ENCODE measurements at places on chromosomes 5 and 9.

GRCh38 chr5:74079971-74080556 is 454.1 kb downstream of the ARHGEF28 start:
- DNase-seq, result no peak

DNA sequence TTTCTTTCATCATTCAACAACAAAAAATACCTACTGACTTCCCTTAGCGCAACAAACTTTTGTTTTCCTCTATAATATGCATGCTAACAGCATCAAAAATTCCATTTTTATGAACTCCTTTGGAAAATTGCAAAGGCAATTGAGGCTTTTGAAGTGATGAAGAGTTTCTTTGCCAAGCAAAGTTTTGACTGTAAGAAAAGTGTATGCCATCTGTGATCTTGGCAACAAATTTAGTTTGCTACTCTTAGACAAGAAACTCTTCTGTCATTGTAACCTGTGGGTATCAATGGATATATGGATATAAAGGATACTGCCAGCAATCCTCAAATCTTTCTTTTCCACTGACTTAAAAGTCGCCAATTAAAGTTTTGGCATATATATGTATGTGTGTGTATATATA is 72.0 kb upstream of the GABRA1 start:
- DNase-seq, result no peak

- no peak for DNase-seq
Observed at GRCh38 chr9:125397736-125398135, 136.1 kb downstream of the GAPVD1 start.

GRCh38 chr5:161513942-161514341 is 32.6 kb downstream of the GABRB2 start:
- DNase-seq, result no peak

DNA sequence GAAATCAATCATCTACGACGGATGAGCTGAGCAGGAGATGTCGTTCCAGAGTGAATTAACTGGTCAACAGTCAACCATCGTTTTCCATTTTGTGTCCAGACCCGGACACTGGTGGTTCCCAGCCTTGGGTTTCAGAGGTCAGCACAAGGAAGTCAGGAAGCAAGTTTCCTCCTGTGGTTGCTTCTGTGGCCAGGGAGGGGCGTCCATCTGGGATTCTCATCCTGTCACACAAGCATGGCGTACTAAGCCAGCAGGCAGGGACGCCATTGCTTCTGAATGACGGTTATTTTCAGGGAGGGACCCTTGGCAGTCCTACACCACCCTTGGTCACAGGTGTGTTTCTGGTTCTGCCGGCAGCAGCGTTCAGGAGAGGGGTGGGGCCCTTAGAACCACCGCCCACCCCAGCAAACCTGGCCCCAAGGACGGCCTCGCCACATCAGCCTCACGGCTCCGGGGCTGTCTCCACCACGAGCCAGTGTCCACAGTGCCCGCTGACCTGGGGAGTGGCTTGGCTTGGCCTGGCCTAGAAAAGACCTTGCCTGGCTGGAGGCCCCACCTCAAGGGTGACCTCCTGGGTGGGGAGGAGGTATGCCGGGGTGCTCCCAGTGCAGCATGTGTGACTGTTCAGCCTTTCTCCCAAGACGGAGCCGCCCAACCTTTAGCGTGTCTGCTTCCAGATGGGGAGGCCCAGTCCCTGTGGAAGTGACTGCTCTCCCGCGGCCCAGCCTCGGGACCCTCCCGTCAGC is 25.2 kb downstream of the NDUFS6 start:
- no peak for DNase-seq

DNA sequence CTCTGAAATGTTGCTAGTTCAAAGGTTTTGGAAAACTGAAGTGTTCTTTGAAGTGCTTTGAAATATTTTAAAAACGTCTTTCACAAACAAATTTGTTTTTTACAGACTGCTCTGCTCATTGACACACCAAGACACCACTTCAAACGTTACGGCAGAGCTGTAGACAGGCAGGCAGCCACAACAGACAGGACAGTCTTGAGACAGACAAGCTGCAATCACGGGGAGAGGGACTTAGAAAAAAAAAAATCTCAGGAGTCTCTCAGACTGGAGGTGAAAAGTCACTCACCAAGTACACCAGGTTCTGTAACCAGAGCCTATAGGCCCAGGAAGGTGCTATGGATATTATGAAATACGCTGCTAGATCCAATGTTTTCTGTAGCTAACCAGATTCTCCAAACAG is 135.4 kb downstream of the ISL1 start:
- no peak for DNase-seq

DNA sequence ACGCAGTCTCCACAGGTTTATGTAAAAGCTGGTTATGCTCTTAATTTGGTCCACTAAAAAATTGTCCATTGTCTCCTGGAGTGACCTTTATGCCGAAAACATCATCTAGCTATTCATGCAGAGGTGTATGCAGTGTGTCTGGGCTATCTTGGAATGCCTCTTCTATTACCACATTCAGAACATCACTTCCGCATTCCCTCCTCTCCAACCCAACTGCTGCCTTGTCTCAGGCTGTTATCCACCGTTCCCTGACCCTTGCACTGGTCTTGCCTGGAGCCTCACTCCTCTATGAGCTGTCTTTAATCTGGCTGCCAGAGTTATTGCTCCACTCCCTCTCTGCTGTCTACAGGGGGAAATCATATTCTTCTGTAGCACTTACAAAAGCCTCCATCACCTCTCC is 214.1 kb upstream of the ANKRD55 start:
- DNase-seq, result no peak

- peak; percentile 58 for DNase-seq
Observed at GRCh38 chr5:855771-856530, 5.2 kb upstream of the ZDHHC11 start.

GRCh38 chr5:173736374-173736773 is 119.9 kb upstream of the BOD1 start:
- DNase-seq, result peak; percentile 33

DNA sequence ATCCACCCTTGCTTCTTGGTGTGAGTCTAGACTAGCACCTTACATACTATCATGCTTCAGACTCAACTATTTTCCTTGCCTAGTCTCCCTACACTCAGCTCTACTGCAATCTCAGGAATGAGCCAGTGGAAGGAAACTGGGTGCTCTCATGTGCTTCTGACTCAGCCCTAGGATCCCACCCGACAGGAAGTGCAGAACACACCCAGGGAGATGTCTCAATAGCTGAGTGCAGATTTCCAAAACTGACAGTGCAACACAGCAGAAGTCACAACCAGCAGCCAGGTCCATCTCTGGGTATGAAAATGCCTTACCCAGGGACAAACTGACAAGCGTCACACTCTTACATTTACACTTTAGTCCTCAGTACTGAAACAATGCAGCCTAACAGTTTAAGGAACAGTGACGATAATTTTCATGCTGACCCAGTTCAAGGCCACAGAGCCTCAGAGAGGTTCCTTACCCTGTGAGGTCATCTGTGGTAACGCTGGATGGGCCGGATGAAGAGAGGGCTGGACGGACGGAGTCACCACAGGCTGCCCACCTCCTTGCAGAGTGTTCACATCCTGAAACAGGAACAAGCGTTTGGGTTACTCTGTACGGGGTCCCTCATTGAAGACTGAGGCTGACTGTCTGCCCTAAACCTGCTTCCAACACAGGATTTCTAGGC is 33.0 kb downstream of the FKBP15 start:
- no peak for DNase-seq

DNA sequence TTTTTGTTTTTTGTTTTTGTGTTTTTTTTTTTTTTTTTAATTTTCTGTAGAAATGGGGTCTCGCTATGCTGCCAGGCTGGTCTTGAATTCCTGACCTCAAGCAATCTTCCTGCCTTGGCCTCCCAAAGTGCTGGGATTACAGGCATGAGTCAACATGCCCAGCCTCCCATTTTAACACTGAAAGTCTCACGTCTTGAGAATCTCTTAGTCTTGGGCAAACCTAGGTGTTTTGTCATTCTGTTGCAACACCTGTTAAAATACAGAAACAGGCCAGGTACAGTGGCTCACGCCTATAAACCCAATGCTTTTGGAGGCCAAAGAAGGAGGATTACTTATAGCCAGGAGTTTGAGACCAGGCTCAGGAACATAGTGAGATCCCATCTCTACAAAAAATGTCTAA is 599.0 kb downstream of the TLR4 start:
- DNase-seq, result no peak

DNA sequence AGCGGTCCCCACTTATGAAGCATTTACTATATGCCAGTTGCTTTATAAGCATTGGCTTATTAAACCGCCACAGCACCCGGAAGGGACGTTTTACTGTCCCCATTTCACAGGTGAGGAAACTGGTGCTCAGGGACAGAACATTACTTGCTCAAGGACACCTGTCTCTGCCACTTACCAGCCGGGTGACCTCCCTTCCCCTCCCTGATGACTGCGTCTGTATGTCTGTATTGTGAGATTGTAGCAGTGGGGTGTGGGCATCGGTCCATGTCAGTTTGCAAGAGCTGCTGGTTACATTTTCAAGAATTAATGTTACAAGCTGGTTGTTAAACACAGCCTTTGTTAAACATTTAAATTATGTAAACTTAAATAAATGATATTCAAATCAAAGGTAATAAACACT is 77.6 kb upstream of the LMX1B start:
- DNase-seq, result no peak

GRCh38 chr5:172556971-172557461 is 84.0 kb upstream of the NEURL1B start:
- no peak for DNase-seq

DNA sequence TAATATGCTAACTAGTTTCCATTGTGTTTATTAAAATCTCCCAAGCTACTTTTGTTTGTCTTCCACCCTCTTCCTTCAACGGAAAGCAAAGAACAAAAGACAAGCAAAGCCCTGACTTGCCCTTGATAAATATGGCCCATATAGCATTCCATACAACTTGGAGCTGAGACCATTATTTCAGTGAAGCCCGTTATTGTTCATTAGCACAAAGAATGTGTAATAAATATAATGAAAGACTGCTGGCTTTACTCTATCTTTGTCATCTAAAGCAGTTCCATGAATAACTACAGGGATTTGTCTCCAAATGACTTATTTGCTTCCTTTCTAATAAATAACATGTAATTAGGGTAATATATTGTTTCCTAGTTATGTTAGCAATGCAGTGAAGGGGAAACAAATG is 270.7 kb upstream of the TLE4 start:
- DNase-seq, result no peak

DNA sequence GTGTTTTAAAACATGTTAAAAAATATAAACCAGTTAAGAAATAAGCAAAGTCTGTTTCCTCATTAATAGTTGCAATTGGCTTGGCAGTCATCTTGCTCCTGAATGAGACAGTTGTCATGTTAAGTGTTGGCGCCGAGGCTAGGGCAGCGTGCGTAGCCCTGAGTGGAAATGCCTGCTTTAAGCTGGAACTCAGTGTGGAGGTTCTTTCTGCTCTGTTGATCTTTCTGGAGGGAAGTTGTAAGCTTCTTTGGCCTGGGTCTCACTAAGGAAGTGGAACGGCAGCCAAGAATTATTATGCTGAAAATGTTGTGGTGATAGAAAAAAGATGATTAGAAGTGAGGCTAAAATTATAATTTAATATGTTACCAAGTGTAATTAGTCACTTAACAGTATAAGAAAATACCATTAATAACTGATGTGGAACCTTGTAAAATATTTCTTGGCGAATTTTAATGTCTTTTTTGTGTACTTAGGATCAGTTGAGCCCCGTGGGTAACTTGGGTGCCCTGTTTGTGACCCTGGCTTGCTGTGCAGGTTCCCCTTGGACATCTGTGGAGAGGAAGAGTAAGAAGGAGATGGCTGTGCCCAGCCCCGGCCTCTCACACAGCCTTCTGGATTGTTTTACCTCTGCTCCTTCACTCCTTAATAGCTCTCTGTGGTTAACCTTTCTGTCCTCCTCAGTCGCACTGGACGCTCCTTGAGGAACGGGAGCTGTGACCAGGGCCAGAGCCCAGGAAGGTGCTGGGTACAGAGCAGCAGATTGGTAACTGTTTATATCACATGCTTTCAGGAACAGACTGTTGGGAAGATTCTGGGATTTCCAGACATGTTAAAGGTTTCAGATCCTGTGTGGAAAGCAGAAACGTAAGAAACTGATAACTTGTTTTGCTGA is 31.0 kb downstream of the PCBD2 start:
- DNase-seq, result no peak

DNA sequence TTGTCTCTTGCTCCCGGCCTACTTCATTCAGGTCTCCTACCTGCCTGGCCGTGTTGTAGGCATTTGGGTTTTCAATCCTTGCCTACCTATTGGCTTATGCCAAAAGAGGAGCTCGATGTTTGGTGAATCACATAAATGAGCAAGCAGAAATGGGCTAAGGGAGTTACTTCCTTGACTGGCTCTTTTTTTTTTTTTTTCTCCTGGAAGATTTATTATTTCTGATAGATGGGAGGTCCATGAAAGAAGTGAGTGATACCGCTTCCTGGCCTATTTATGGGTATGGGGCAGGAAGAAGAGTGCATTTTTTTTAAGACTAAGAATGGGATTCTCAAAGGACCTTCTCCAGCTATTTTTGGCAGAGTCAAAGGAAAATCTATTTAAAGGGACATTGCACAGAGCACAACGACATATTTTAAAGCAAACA is 294.1 kb downstream of the ARHGAP26 start:
- DNase-seq, result no peak

GRCh38 chr5:15286650-15287049 is 213.3 kb upstream of the FBXL7 start:
- DNase-seq, result no peak

DNA sequence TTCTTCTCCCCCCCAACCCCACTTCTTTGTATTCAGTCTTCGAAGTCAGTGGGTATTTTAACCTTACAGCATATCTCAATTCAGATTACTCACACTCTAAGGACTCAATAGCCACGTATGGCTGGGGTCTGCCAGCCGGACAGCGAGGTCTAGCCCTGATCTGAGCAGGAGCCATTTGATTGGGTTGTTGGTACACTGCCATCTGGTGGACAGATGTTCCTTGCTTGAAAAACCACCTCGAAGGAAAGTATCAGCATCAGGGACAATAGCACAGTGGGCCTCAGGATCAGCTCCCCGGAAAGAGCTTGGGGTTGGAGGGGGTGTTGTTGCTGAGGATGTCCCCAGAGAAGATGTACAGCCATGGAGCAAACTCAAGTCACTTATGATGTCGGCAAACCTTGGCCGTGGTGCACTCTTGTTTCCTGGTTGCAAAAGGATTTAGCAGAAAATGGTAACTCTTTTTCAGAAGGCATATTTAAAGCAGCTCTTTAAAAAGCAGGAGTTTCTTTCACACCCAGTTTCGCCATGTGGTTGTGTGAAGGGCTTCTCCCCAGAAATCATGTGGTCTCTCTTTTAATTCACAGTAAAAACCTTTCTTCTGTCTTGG is 31.7 kb upstream of the KCNMB1 start:
- peak; percentile 74 for DNase-seq

DNA sequence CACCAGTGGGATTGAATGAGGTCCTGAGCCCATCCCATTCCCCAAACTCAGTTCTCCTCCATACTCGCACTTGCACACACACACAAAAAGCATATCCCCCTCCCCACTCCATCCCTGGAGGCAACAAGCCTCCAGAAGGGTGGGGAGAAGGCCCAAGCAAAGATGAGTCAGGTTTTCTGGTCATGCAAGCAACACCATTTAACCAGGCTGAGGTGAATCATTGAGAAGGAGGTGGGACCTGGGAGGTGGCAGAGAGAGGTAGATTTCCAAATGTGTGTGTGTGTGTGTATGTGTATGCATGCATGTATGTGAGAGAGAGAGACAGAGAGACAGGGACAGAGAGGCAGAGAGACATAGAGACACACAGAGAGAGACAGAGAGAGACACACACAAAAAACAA is 185.2 kb upstream of the TRIM32 start:
- DNase-seq, result no peak

Measured in NAMALWA (cell line).